ENCODE measurements at places on chromosomes 6 and 20. TPM values are rescaled to one million over a fixed set of nuclear protein-coding genes. Genes with fewer than 3 reads are reported as not detected.

Gene BMP7
- polyA plus RNA-seq, result 0.09 TPM

Gene BMP2
- 0.33 TPM for polyA plus RNA-seq

Gene TREML1
- not detected for polyA plus RNA-seq

Gene IPCEF1
- not detected for polyA plus RNA-seq

DNA sequence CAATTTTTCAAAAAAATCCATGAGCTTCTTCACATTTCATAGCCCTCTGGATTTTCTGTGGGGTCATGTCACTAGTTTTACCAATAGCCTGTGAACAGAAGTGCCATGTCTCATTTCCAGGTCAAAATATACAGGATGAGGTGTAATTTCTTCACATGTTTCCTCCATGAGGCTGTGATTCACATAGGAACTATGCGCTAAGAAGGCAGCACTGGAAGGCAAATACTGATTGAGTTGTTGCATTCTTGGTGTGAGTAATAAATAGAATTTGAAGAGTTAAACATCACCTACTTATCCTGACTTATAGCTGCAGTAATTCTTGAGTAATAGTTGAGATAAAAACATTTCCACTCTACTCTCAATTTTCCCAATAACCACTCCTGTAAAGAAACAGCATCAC is 442.3 kb downstream of the HAO1 start:
- peak; percentile 87 for DNase-seq

- DNase-seq, result peak; percentile 15
These were observed 2.0 kb downstream of the BACH2 start for GRCh38 chr6:90294614-90294988.

- no peak for DNase-seq
These were observed 6.2 kb upstream of the RNF217 start for GRCh38 chr6:124956018-124956417.

DNA sequence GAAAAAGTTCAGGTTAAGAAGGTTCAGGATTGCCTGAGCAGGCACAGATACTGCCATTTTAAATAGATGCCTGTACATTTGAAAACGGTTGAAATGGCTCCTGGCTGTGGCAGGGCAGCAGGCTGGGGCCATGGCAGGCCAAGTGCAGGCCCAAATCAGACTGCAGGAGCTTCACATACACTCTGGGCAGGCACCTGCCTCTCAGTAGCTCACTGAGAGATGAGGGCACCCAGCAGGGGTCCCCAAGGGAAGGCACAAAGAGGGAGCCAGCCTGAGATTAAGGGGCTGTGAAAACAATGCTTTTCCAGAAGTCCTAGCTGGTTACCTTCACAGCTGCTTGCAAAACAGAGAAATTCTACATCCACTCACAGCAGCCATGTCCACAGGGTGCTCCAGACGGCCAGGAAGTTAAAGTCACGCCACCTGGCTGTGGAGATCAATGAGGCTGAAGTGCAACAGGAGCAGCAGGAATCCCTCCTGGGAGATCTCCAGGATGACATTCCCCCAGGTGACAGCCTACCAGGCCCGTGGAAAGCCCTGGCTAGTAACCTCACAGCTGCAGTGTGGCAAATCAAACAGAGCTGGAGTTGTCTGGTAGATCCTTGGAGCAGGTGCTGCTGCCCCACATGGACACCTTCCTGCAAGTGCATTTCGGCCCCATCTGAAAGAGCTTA is 6.2 kb upstream of the RAET1E start:
- no peak for DNase-seq

GRCh38 chr6:166626177-166627032 is 646 bp downstream of the RPS6KA2 start:
- peak; percentile 68 for DNase-seq

GRCh38 chr20:41587956-41588355 is 30.2 kb downstream of the CHD6 start:
- peak; percentile 83 for DNase-seq

DNA sequence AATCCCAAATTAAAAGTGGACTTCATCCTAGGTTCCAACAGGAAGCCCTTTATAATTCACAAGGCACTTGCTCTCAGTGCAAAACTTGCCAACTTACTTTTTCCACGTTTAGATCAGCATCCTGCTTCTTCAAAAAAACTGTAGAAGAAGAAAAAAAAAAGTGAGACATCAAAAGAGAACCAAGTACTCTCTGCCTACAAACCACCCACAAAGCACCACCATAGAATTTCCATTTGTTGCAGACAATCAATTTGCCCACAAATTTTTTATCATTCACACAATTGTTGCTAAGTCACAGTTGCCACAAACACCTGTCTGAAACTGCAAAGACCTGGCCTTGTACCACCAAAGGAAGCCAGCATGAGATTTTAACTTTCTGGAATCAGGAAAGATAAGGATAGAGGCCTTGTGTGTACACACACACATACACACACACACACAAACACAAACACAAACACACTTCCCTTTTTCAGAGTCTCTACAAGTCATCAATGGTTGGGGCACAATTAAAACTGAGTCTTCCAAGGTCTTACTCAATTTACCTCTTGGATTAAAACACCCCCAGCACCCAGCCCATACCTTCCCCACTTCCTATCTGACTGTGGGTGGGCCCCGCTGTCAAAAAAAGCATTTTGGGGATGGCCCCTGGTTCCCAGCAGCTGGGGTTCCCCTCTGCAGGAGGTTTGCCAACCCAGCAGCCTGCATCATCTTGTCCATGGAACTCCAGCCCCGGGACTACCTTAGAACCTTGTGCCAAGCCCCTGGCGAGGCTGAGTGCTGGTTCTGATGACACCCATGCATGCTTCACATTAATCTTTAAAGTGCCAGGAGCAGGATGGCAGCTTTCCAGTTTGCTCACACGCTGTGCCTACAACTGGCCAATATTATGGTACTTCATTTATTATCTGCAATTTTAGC is 26.5 kb downstream of the FYN start:
- peak; percentile 43 for DNase-seq

GRCh38 chr20:44683263-44684046 is 31.7 kb upstream of the CCN5 start:
- DNase-seq, result peak; percentile 74

GRCh38 chr6:143515766-143516355 is 4.3 kb upstream of the FUCA2 start:
- no peak for DNase-seq

Data from GM23248 (cell line).